ENCODE measurements at places on chromosomes 4 and X.

GRCh38 chr4:186307497-186307896 lies 41.5 kb downstream of the F11 start:
- no peak for DNase-seq

- no peak for DNase-seq
Observed at GRCh38 chr4:7968262-7968896, 28.7 kb upstream of the AFAP1 start.

GRCh38 chrX:109343671-109344070 lies 138.2 kb downstream of the GUCY2F start:
- DNase-seq = no peak

DNA sequence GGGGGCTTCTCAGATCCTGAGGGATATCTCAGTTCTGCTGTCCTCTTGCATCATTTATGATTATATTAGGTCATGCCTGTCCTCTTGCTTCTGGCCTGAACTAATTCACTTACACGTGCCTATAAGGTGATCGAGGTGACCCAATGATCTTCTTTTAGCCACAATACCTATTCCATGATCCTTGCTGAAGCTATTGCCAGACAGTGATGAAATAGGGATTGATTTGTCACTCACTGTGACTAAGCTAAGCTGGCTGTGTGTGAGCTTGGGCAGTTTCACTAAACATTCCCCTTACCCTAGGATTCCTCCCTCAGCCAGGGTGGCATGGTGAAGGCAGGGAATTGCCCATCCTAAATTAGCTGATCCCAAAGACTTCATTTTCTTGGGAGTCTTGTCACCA lies 19.0 kb downstream of the HADH start:
- DNase-seq = no peak

GRCh38 chr4:139025841-139026240 lies 10.3 kb downstream of the NOCT start:
- DNase-seq = no peak

- no peak for DNase-seq
Observed at GRCh38 chr4:42703813-42704212, 46.9 kb upstream of the ATP8A1 start.

DNA sequence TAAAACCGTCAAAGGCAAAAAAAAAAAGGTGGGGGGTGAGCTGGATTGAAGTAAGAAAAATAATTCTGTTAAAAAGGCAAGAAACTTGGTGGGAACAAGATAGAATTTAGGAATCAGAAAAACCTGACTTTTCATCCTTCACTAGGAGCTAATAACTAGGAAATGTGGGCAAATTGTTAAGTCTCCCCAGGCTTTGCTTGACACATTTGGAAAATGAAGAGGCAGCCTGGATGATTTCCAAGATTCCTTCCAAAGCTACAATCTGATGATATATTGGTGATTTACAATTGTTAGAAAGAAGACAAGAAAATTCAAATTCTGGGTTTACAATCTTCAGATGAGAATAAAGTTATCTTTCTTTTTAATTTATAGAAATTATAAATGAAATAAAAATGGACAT lies 1062.5 kb downstream of the ADGRL3 start:
- no peak for DNase-seq

- DNase-seq = no peak
Observed at GRCh38 chrX:18886344-18887161, 97.4 kb downstream of the PHKA2 start.

DNA sequence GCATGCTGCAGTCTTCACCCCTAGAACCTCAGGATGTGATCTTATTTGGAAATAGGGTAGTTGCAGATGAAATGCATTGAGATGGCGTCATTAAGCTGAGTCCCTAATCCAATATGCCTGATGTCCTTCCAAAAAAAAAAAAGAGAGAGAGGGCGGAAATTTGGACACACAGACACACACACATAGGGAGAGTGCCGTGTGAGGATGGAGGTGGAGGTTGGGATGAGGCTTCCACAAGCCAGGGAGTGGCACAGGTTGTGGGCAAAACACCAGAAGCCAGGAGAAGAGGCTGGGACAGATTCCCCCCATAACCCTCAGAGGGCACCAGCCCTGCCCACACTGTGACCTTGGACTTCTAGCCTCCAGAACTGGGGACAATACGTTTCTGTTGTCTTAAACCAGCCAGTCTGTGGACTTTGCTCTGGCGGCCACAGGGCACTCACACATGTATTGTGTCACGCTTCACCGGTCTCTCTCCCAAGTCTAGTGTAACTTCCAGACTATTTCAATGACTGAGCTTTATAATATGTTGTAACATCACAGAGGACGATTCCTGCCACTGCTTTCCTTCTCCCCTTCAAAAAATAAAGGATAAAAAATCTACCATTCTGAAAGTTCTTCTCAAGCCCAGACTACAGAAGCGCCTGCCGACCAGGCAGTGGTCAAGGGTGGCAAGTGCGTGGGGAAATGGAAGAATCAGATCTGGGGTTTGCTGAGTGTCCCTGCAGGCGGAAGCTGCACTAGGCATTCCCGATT lies 35.8 kb upstream of the MAN2B2 start:
- DNase-seq = no peak

GRCh38 chrX:101410461-101410860 lies 2.4 kb downstream of the HNRNPH2 start:
- no peak for DNase-seq

GRCh38 chr4:181728305-181728966 lies 514.8 kb upstream of the TENM3 start:
- DNase-seq = no peak

DNA sequence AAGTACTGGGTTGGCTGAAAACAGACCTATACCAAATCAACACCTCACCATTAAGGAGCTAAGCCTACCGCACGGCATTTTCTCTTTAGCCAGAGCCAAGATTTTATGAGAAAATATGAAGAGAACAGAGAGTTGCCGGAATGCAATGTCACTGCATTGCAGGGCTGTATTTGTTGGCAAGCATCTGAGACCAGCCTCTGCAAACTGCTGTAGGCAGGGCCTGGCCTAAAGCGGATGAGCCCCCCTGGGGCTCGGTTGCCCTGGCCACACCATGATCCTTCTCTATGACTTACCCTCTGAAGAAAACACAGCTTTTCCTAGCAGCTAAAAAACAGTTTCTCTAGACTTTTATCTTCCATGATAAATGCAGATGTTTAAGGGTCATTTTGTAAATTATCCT lies 120.5 kb upstream of the SORBS2 start:
- DNase-seq = no peak

GRCh38 chr4:6230502-6230785 lies 30.1 kb upstream of the JAKMIP1 start:
- DNase-seq = no peak

GRCh38 chr4:62285026-62285425 lies 1084.9 kb downstream of the ADGRL3 start:
- DNase-seq = no peak

GRCh38 chrX:13711141-13711540 lies 22.2 kb downstream of the RAB9A start:
- DNase-seq = no peak

DNA sequence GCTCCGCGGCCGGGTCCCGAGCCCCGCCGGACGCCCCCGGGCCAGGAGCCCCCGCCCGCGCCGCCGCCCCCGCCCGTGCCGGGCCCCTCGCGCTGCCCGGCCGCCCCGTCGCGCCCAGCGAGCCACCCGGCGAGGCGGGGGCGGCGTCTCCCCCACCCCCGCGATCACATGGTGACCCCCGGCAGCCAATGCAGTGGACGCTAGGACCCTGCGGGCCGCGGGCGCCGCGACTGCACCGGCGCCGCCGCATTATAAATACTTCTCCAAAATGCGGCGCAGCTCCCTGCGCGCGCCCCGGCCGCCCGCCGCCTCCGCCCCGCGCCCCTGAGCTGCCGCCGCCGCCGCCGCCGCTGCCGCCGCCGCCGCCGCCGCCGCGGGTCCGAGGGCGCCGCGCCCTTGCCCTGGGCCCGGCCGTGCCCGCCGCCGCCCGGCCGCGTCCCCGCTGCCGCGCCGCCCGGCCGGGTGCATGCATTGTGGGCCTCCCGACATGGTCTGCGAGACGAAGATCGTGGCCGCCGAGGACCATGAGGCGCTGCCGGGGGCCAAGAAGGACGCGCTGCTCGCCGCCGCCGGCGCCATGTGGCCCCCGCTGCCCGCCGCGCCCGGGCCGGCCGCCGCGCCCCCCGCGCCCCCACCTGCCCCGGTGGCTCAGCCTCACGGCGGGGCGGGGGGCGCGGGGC lies at the start of gene NAT8L:
NAT8L (plus strand) TSS at position 282 of the 680 bp plus-strand sequence; CDS start at position 467, 185 bp downstream.
- no peak for DNase-seq

DNA sequence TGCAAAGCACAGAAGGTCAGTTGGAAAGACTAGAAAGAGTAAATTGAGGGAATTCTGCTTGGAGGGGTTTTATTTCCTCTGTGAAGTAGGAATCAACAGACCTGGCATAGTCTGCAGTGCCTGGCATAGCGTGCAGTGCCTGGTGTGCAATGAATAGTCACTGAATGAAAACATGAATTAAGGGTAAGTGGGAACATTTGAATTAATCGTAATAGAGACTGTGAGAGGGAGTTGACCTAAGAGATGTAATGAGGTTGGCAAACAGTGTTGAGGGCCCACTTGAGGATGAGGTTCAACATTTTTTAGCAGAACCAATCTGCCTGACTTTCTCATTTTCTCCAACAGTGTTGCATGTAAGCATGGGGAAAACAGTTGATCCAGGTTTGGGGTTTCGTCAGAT lies 377.2 kb upstream of the FTHL17 start:
- no peak for DNase-seq

DNA sequence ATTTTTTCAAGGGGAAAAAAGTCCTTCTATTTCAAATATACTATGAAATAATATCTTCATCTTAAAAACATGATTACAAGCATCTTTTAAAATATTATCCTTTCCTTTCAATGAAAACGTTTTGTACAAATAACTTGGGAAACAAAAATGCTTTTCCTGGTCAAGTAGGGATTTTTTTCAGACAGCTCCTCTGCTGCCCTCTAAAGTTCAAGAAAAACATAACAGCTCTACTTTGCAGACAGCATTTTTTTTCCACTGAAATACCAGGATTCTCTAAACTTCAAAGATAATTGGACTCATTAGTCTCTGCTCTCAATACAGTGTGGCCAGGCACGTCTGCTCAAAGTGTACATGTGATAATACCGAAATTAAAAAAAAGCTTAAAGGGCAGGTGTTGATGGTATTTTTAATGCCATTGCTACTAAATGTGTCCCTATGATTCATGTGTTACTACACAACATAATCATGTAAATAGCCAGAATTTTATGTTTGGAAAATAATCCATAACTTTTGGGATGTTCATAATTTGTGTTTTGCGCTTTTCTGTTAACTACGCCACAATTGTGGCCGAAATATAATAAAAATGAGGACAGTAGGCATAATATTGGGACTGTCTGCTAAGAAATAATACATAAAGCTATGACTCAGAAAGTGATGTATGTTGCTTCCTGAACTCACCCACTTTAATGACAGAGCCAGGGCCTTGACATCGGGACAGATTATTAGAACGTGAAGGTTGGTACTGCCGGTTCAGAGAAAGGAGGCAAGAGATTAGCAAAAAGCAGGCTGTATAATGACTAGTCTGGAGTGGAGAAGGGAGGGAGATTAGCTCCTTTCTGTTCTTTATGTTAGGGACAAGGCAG lies 478.9 kb downstream of the KCNIP4 start:
- DNase-seq = no peak

- DNase-seq = no peak
Observed at GRCh38 chr4:32393806-32394205, 1673.6 kb downstream of the PCDH7 start.

DNA sequence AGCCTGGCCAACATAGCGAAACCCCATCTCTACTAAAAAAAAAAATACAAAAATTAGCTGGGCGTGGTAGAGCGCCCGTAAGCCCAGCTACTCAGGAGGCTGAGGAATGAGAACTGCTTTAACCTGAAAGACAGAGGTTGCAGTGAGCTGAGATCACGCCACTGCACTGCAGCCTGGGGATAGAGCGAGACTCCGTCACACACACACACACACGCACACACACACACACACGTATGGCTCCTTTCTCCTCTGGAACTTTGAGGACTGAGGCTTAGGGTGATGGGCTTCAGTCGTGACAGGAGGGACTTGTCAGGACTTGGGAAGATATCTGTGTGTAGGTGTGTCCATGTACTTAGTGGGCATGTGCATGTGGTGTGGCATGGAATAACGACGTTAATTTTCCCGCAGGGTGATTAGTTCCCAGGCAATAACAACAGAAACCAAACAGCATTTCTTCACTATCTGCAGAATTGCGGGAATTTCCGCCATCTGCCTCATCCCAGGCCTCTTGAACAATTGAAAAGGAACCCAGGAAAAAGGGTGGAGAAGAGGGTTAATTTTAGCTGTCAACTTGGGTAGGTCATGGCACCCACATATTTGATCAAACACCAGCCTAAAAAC lies 47.7 kb downstream of the RWDD4 start:
- DNase-seq = no peak

GRCh38 chr4:87974856-87975462 lies 555 bp upstream of the SPP1 start:
- DNase-seq = no peak

- no peak for DNase-seq
Observed at GRCh38 chrX:87744391-87744790, 226.8 kb downstream of the KLHL4 start.

- DNase-seq = no peak
Observed at GRCh38 chrX:150692831-150693724, at the start of gene MTMR1. MTMR1 (plus strand) TSS chrX:150693396; CDS start chrX:150693531, 135 bp downstream.

DNA sequence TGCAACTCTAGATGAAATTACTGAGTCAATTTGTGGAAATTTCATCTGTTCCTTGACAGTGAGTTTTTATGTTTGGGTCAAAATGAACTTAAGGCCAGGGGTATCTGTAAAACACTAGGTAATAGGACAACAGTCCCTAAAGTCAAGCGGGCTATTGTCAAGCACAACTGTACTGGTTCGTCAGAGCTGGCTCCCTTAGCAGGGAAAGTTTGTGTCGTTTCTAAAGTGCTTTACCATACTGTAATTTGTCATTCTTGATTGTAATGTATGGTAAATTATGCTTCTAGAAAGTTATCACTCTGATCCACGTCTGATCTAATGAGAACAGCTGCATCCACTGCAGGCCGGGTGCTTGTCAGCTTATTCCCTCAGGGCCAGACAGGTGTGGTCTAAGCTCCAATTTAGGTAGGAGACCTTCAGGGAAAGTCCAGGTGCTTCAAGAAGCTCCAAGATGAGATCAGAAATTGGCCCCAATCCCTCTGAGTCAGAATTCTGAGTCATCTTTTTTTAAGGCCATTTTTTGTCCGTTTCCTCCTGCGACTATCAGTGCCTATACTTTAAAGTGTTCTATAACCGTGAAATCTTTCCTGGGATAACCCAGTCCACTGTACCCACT lies 92.2 kb downstream of the PALLD start:
- no peak for DNase-seq

- no peak for DNase-seq
Observed at GRCh38 chr4:153223427-153223801, 19.2 kb downstream of the TRIM2 start.

GRCh38 chr4:88104902-88105610 lies 53.4 kb downstream of the ABCG2 start:
- no peak for DNase-seq
